ENCODE measurements at places on chromosomes 7 and 10. TPM values are rescaled to one million over a fixed set of nuclear protein-coding genes. Genes with fewer than 3 reads are reported as not detected.

C10orf62 gene
- not detected for polyA plus RNA-seq

GTPBP4 gene
- polyA plus RNA-seq, result 27.3 TPM

C10orf90 gene
- not detected for polyA plus RNA-seq

ACSL5 gene
- 1.0 TPM for polyA plus RNA-seq

NME8 gene
- not detected for polyA plus RNA-seq

RARRES2 gene
- polyA plus RNA-seq, result 6.3 TPM

DNA sequence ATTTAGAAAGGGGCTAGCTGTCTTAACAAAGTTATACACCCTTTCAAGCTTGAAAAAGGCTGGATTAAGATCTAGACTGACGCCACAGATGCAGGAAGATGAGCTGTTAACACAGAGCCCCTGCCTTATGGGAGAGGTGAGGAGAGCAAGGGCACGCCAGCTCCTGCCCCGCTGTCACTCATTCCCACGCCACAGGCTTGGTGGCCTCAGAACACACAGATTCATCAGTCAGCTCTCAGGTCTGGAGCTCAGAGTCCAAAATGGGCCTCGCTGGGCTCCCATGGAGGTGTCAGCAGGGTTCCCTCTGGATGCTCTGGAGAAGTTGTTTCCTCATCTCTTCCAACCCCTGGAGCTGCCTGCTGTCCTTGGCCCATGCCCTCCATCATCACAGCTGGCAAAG, 554.2 kb downstream of the TCERG1L start:
- DNase-seq, result no peak

GRCh38 chr10:91799612-91799975, 1.4 kb downstream of the TNKS2 start:
- DNase-seq, result no peak

GRCh38 chr7:1459920-1460820, 900 bp upstream of the MICALL2 start:
- no peak for DNase-seq

- DNase-seq, result no peak
Observed at GRCh38 chr10:85527616-85528317, 838.8 kb downstream of the GRID1 start.

DNA sequence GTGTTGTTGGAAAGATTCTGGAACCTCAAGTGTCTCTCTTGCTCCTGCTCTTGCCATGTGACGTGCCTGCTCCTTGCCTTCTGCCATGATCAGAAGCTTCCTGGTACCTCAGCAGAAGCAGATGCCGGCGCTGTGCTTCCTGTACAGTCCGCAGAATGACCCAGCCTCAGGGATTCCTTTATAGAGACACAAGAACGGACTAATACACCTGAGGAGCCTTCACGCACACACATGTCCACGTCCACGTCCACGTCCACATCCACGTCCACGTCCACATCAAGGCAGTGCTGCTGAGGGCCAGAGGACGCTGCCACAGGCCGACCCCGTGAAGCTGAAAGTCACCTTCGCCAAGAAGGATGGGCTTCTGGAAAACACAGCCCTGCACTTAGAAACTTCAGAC, 190.1 kb downstream of the MAD1L1 start:
- no peak for DNase-seq

DNA sequence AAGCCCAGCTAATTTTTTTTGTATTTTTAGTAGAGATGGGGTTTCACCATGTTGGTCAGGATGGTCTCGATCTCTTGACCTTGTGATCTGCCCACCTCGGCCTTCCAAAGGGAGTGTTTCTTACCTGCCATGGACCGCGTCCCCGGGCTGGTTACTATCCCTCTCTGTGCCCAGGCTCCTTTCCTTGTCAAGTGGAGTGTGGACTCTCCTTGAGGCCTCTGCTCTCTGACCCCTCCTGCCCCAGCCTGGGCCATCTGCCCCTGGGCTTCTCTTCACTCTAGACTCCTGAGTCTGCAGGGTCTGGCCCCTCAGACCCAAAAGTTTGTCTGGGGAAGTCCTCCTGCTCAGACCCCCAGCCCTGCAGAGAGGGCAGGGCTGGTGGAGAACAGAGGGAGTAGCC, 20.7 kb downstream of the NEURL1 start:
- no peak for DNase-seq

DNA sequence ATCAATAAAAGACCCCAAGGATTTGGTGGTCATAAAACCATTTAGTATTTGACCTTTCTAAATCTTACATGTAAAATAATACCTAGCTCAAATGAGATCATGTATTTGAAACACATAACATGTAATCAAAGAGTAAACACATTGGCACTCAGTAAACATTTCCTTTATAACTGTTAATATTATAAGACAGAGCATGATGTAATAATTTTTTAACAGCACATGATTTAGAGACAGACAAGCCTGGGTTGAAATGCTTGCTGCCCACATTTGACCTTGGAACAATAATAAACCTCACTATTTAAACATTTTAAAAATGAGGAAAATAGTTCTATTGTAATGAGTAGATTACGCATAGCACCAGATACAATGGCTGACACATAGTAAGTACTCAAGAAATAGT, 105.2 kb upstream of the GPR141 start:
- DNase-seq, result no peak

GRCh38 chr7:135193615-135194081, 17.7 kb downstream of the WDR91 start:
- DNase-seq, result peak; percentile 97

DNA sequence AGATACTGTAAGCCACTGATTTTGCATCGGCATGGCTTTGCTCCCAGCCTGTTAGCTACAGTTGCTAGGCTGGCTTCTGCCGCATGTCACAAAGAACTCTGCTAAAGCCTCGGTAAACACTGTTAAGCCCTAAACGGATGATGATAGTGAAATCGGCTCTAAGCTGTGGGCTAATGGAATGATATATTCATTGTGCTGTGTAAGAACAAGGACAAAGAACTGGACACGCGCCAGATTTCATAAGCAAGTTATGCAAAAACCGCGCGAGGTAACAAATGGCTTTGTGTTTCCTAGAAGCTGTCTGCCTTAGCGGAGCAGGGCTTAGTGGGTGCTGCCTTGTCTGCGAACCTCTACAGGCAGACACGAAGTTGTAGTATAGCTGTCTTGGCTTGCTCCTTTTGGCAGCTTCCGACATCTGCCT, 331.3 kb upstream of the COBL start:
- DNase-seq, result no peak

GRCh38 chr7:76303202-76304147, 1.0 kb downstream of the HSPB1 start:
- peak; percentile 65 for DNase-seq

DNA sequence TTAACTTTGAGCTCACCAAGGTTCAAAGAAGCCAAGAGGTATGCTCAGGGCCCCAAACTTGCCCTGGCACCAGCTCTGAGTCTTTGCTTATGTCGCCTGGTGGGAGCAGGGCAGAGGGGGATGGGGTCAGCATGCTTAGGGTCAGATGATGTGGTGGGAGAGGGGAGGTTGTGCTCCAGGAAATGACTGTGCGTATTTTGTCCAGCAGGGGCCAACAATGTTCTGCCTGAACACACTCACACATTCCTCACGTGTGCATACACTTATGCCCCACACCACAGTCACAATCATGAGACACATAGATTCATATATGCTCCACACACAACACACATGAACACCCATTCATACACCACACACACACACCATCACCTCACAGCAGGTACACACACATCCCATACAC, 4.4 kb upstream of the RAMP3 start:
- DNase-seq, result no peak

DNA sequence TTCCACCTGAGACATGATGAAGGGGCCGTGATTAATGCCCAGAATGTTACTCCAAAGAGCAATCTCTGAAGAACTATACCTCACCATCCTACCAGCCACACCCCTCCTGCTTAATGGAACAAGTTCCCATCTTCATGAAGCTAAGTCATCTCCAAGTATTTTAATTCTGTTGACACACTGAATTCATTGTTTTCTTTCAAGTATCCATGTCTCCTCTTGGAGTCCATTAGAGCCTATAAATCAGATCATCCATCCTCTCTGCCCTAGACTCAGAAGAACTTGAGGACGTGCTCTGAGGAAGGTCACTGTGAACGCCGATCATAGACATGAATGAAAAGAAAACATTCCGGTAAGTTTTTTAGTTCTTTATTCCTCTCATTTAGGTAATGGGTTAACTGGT, 126.8 kb downstream of the RSU1 start:
- DNase-seq, result no peak

DNA sequence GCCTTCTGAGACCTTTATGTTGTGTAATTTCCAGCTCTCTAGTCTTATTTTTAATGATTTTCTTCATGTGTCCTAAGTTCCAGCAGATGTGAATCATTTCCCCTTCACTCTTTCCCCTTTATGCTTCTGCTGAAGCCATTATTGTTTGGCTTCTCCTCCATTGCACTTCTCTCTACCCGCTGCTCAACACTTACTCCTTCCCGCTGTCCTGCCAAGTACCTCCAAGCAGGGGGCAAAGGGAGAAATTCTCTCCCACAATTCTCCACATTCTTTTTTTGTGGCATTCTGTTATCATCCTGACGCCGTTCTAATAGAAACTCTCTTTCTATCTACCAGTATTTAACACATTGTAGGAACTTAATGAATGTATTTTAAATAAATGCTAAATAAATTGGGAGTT, 388.9 kb upstream of the TPK1 start:
- no peak for DNase-seq

DNA sequence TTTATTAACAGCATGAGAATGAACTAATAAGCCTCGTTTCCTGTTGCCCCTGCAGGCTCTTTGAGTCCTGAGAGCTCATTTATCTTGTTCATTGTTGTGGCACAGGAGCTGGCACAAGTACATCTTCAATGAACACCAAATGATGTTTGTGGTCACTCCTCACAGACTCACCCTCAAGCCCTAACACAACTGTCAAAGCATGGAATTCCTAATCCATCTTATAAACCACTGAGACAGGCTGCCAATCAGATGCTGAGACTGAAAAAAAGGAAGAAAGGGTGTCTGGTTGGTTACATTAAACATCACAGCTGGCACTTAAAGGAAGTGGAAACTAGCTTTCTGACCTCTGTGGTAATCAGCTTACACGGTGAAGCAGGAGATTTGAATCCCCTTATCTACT, 7.7 kb upstream of the CCDC172 start:
- DNase-seq, result no peak

DNA sequence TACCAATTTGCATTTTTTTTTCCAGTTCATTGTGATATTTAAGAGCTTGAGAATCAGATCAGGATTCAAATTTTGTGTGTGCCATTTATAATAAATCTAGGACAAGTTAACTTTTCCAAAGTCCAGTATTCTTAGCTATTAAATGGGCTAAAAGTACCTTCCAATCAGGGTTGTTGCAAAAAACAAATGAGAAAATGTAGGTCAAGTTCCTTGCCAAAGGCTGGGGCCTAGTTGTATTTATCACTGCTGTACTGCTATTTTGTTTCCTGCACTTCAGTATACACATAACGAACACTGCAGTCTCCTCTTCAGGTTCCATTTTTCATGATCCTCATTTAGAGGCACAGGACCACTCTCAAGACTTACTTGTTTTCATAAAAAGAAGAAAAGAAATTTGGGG, 7.4 kb upstream of the VPS41 start:
- DNase-seq, result no peak

DNA sequence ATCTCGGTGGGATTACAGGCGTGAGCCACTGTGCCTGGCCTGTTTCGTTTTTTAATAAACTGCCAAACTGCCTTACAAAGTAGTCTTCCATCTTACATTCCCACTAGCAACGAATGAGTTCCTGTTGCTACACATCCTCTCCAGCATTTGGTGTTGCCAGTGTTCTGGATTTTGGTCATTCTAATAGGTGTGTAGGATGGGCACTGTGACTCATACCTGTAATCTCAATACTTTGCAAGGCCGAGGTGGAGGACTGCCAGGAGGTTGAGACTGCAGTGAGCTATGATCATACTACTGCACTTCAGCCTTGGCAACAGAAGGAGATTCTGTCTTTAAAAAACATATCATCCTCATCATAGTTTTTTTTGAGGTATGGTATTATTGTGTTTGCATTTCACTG, 21.4 kb upstream of the RSBN1L start:
- no peak for DNase-seq

- peak; percentile 18 for DNase-seq
Observed at GRCh38 chr10:103542764-103543616, 49.5 kb downstream of the NEURL1 start.

- no peak for DNase-seq
Observed at GRCh38 chr7:836429-836828, 4.2 kb downstream of the SUN1 start.

DNA sequence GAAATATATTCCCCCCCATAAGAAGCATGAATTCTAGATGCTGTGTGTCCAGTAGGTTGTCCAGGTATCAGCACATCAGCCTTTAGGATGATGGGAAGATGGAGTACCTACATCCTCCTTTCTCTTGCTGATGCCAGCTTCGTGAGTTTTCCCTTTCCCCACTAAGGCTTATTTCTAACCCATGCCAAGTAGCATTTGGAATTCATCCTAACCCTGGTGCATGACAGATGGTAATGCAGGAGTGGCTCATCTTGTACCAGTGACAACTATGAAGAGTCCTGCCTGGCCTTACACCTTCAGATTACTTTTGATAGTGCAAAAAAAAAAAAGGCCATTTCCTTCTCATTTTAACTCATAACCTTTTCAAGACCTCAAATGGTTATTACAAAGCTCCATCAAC, 58.7 kb downstream of the ARHGAP21 start:
- DNase-seq, result no peak

- no peak for DNase-seq
Observed at GRCh38 chr7:45622058-45622457, 47.9 kb downstream of the ADCY1 start.

- no peak for DNase-seq
Observed at GRCh38 chr7:55567571-55567970, 4.7 kb downstream of the VOPP1 start.

- DNase-seq, result no peak
Observed at GRCh38 chr10:8092428-8092827, 37.9 kb downstream of the GATA3 start.

Measured in BJ (cell line).